ENCODE measurements at places on chromosomes 1 and 21.

DNA sequence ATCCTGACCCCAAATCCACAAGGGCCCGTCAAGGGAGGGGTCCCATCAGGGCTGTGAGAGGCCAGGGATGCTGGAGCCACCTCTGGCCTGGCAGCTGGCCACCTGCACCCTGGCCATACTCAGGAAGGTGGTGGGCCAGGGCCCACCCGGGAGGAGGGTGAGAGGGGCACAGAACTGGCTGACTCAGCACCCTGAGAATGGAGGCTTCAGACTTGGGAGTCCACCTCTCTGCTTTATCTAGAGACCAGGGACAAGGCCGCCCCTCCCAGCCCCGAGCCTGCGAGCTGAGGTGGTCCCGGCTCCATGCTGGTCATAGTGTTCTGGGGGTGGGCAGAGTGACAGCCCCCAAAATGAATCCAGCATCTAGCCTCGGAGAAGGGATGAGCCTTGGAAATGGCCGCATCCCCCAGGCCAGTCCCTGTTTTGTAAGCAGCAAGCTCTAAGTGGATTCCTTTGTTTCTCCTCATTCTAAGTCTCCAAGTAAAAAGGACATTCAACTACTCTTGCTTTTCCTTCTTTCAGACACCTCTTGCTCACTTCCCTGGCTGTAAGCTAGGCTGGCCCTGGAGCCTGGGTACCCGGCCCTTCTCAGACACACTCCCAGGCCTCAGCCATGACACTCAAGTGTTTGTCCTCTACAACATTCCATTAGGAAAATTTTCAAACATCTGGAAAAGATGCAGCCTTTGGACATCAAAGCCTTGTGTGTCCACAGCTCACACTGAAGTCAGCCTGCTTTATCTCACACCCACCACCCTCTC is 12.3 kb downstream of the WNT3A start:
- DNase-seq = no peak

GRCh38 chr1:62070384-62071011 is 124.2 kb upstream of the L1TD1 start:
- DNase-seq = no peak

GRCh38 chr1:204545881-204546280 is 29.7 kb downstream of the MDM4 start:
- DNase-seq = no peak

GRCh38 chr1:109787211-109787844 is 23.6 kb upstream of the EPS8L3 start:
- no peak for DNase-seq

DNA sequence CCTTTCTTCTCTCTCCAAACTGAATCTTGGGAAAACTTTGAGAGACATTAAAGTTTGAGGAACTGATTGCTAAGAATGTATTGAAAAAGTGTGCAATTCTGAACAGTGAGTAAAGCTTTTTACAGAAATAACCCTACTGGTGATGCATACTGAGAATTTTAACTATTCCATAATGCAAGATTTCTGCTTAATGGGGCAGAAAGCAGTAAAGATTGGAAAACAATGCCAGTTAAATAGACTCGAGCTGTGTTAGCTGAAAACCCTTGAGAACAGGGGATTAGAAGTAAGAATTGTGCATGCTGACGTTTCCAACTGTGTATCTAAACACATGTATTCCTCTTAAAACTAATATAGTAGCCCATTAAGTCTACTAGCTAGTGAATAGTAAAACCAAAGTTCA is 1500.2 kb upstream of the PRMT6 start:
- no peak for DNase-seq

DNA sequence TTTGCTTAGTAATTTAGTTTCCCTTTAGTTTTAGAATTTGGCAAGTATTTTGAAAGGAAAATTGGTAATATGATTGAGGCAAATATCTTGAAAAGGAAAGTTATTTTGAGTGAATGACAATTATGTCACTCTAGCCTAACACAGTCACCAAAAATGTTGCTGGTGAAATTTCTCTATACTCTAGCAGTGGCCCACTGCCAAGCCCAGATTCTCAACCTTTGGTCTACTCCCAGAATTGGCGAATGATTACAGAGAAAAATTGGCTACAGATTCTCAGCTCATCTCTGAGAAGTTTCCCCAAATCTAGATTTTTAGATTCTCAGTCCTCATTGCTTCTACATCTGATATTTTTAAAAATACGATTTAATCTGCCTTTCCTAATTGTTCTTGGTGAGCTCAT is 84.9 kb downstream of the PIGK start:
- DNase-seq = no peak

DNA sequence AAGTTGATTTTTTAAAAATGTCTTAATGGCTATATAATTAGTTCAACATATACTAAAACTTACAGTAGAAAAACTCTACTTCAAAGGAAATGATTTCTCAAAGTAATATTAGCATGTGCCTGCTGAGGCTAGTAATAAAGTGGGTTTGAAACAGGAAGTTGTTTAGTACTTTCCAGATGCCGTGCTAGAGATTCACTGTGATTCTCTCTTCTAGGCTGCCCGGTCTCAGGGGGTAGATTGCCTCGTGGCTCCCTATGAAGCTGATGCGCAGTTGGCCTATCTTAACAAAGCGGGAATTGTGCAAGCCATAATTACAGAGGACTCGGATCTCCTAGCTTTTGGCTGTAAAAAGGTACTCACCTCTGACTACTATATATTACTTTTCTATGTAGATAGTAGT is 9.1 kb downstream of the EXO1 start:
- no peak for DNase-seq

DNA sequence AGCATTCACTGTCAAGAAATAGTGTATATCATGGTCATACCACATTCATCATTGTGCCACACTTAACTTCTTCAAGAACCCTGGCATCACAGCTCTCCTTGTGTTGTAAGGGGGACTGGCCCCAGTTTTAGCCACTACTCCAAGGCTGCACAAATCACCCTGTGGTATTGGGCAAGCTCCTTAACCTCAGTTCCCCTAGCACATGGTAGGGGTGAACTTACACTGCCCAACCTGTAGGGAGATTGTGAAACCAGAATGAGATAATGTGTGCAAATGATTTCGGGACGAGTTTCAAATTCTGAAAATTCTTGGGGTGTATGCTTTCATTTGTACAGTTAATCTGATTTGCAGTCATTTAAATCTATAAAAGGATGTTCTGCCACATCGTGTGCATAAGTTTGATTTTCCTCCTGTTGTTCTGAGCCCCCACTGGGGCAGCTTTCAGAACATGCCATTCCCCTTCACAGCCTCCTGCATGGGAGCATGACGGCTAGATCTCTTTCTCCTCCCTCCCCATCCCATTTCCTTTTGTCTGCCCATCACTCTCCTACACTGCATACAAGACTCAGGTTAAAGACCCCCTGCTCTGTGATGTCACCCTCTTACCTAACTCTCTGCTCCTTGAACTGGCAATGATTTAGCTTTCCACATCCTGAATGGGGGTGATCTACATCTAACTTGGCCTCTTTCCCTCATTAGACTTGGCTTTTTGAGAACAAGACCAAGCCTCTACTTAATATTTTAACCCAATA is 290.3 kb downstream of the CHRM3 start:
- DNase-seq = no peak

GRCh38 chr1:239657291-239657690 is 270.9 kb downstream of the CHRM3 start:
- DNase-seq = no peak

GRCh38 chr1:33088119-33088906 is 7.4 kb downstream of the AZIN2 start:
- DNase-seq = no peak

DNA sequence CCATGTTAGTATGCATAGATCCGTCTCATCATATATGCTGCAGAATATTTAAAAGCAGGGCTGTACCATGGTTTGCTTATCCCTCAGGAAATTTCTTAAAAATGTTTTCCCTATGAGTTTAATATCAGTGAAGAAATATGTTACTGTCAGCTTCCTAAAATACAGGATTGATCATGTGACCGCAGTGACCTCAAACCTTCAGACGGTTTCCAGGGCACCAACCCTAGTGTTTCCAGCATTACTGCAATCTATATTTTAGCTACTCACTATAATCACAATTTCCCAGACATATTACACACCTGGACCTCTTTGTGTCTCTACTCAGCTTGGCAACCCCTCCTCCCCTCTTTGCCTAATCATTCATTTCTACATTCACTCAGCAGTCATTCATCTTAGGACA is 7.7 kb upstream of the SDHB start:
- DNase-seq = no peak

GRCh38 chr21:41364308-41364707 is 2.5 kb downstream of the MX2 start:
- DNase-seq = no peak

DNA sequence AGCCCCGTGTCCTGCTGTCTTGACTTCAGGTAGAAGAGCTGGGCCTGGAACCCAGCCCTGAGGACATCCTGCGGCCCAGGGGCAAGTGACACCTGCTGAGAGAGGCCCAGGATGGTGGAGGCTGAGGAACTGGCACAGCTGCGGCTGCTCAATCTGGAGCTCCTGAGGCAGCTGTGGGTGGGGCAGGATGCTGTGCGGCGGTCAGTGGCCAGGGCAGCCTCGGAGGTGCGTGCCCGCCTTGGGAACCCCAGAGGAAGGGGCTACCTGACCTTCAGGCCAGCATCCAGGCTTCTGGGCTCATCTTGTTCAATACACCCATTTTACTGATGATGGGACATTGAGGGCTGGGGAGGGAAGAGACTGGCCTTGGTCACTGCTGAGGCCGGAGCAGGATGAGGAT is 2.3 kb downstream of the MIIP start:
- DNase-seq = no peak

DNA sequence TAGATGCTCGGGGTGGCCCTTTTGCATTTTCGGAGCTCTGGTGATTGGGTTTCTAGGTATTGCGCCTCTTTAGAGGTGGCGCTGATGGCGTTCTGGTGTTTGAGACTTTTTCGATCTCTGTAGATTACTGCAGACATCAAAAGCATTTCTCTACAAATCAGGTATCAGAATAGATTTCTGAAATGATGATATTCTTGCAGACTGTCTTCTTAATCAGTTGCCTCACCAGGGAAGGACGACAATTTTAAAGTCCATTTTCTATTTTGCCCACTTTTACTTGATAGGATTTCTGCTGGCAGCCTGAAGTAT is 65.2 kb upstream of the VAMP3 start:
- no peak for DNase-seq

DNA sequence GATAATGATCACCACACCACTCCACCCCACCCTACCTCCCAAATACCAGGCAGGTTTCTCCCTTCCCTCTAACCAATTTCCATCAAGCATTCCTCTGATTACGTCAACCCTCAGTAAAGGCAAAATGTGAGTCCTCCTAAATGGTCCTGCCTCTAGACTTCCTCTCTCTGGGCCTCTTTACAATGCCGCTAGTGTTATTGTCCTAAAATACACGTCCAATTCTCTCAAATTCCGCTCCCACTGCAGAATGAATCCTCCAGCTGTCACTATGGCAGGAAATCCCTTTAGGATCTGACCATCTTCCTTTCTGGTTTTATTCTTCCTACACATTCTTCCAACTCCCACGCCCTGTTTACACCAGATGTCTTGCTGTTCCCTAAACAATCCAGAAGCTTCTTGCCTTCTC is 68.7 kb downstream of the DEGS1 start:
- no peak for DNase-seq

- DNase-seq = no peak
Measured at GRCh38 chr1:1892079-1892762, 1.3 kb upstream of the GNB1 start.

DNA sequence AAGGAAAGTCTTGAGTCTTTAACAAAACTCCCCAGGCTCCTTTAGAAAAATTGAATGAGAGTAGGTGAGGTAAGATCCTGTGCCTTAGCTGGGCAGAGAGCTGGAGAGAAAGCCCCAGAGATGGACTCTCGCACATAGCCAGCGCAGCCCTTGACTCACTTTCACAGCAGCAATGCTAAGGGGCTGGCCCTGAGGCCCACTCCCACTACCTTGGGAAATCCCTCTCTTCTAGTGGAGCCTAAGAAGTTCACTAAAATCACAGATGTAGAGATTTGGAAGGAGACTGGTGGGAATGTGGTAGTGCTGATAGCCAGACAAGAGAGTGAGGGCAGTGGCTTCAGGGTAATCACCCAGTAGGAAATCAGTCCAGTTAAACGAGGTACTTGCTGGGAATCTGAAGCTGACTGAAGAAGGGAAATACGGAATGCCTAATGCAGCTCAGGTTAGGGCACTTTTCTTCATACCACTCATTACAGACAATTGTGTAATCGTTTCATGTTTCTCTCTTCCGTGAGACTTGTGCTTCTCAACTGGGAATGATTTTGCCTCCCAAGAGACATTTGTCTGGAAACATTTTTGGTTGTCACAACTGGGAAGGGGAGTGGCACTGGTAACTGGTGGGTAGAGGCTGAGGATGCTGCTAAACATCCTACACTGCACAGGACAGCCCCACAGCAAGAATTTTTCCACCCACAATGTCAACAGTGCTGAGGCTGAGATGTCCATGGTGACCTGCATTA is 42.4 kb upstream of the LRRC8C start:
- DNase-seq = no peak

- no peak for DNase-seq
Measured at GRCh38 chr1:198903621-198904020, 264.8 kb downstream of the PTPRC start.

DNA sequence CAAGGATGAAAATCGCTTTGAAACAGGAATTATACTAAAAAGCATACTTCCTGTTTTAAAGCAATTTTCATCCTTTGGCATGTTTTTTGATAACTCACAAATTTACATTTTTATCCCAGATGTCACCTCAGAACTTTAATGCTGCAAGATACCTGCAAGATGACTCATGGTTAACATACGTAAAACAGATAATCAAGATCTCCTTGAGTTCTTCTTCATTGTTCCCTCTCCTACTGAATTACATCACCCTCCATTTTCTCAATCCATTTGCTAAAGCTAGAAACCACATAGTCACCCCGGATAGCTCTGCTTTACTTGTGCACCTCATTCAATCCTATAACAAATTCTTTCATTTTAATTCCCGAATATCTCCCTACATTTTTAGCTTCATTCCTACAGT is 1114.2 kb downstream of the PLA2G4A start:
- DNase-seq = no peak

DNA sequence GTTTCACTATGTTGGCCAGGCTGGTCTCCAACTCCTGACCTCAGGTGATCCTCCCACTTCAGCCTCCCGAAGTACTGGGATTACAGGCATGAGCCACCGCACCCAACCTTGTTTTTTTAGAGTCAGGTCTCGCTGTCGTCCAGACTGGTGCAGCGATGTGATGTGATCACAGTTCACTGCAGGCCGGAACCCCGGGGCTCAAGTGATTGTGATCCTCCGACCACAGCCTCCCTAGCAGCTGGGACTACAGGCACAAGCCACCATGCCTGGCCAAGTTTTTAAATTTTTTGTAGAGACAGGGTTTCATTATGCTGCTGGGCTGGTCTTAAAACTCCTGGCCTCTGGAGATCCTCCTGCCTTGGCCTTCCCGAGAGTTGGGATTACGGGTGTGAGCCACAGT is 46.1 kb upstream of the LIN9 start:
- DNase-seq = no peak

- DNase-seq = no peak
Measured at GRCh38 chr1:38242506-38242905, 195.9 kb upstream of the POU3F1 start.

- DNase-seq = no peak
Measured at GRCh38 chr1:29878501-29878900, 642.2 kb downstream of the PTPRU start.

GRCh38 chr1:113269168-113269963 is 120.9 kb upstream of the MAGI3 start:
- no peak for DNase-seq

All from 8988T (cell line).